ENCODE measurements at places on chromosomes 11 and 22.

- DNase-seq, result peak; percentile 62
Observed at GRCh38 chr11:27395556-27396258, 32.7 kb upstream of the CCDC34 start.

GRCh38 chr11:32002311-32002710 is 88.6 kb upstream of the RCN1 start:
- no peak for DNase-seq

DNA sequence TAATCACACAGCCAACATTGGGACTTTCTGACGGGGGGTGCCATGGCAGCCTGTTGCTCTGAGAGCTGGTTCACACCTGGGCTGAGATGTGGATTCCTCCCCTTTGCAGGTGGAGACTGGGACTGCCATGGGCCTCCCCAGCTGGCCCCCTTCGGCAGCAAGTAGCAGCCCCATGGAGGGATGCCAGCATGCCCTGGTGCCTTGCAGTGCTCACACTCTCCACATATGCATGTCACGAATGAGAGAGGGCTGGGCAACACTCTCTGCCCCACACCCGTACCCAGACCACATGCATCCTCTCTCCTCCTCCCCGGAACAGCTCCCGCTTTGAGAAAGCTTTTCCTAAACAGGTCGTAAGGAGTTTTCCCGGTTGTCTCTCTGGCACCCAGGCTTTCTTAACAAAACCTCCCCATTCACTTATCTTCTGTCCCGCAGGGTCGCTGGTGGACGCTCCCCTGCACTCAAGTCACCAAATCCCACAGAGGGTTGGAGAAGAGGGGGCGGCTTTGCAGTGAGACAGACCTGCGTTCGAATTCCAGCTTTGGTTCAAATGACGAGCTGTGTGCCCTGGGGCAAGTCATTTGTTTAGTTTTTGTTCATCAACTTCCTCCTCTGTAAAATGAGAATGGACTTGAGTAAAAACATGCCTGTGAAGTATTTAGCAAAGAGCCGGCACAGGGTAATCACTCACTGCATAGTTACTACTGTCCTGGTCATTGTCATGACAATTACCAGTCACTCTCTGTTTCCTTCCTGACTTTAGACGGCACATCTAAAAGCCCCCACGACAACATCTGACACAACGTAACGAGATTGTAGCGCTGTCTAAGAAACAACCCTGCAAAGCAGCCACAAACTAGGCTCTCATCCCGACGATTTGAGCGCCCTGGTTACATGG is 231.3 kb upstream of the B3GAT1 start:
- DNase-seq, result no peak

GRCh38 chr11:63938479-63939396 is at the start of gene NAA40:
TSS of gene NAA40 (plus strand) at chr11:63939002. CDS start at chr11:63939097, 95 bp downstream.
- peak; percentile 95 for DNase-seq

- DNase-seq, result no peak
Observed at GRCh38 chr11:64531906-64532312, 59.1 kb upstream of the SLC22A12 start.

- no peak for DNase-seq
Observed at GRCh38 chr11:117877120-117877784, 794 bp upstream of the FXYD6 start.

GRCh38 chr22:23591846-23592245 is 11.8 kb upstream of the IGLL1 start:
- no peak for DNase-seq

GRCh38 chr11:31645747-31646146 is 136.2 kb downstream of the ELP4 start:
- peak; percentile 85 for DNase-seq

- no peak for DNase-seq
Observed at GRCh38 chr11:114178656-114179055, 117.5 kb upstream of the NNMT start.

DNA sequence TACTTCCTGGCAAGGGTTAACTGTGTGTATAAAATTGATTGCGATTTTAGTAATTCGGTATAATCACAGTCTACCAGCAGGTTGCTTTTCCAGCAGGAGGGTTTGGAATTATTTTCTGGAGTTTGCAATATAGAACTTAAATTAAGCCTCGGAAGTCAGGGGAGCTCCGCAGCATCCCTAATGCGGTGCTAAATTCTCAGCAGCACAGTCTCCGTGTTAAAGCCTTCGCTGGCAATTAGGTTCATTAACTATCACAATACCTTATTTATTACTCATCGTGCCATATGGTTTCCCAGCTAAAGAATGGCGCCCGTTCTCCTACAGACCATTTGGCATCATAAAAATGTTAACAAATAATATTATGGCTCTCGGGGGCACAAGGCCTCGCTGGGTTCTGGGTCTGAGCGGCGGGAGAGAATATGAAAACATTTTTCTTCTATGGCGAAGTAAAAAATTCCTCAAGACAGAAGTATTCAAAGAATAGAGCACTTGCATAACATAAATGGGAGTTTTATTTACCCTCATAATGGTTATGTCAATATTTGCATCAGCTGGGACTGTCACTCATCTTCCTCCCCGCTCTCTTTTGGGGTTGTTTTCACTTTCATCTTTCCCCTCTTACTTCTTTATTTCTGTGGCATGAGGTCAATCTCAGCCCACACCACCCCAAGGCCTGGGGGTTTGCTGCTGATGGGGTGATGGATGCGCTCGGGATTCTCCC is 28.1 kb upstream of the ZBTB16 start:
- DNase-seq, result no peak

DNA sequence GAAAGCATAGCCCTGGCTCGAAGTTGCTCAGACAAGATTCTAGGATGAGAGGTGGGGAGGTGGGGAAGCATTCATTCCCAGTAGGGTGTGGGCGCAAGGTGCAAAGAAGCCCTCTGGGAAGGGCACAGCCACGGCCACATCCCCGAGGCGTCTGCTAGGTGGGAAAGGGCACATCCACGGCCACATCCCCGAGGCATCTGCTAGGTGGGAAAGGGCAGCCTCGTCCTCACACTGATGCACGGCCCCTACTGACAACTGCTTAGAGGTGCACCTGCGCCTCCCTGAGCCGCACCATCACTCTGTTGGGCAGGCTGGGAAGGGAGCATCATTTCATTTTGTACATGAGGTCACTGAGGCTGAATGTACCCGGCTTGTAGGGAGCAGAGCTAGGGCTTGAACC is 94.6 kb upstream of the PITPNB start:
- no peak for DNase-seq

- no peak for DNase-seq
Observed at GRCh38 chr11:44303401-44303938, 6.5 kb downstream of the ALX4 start.

GRCh38 chr11:75964071-75964470 is 149.1 kb downstream of the UVRAG start:
- no peak for DNase-seq

DNA sequence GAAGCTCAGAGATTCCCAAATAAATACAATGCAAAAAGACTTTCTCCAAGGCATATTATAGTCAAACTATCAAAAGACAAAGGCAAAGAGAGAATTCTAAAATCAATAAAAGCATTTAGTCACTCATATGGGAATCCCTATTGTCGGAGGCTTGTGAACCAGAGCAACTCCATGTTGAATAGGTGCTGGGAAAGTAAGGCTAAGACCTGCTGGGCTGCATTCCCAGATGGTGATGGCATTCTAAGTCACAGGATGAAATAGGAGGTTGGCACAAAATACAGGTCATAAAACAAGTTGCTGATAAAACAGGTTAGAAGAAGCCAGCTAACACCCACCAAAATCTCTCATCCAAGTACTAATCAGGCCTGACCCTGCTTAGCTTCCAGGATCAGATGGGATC is 84.5 kb downstream of the JRKL start:
- no peak for DNase-seq

DNA sequence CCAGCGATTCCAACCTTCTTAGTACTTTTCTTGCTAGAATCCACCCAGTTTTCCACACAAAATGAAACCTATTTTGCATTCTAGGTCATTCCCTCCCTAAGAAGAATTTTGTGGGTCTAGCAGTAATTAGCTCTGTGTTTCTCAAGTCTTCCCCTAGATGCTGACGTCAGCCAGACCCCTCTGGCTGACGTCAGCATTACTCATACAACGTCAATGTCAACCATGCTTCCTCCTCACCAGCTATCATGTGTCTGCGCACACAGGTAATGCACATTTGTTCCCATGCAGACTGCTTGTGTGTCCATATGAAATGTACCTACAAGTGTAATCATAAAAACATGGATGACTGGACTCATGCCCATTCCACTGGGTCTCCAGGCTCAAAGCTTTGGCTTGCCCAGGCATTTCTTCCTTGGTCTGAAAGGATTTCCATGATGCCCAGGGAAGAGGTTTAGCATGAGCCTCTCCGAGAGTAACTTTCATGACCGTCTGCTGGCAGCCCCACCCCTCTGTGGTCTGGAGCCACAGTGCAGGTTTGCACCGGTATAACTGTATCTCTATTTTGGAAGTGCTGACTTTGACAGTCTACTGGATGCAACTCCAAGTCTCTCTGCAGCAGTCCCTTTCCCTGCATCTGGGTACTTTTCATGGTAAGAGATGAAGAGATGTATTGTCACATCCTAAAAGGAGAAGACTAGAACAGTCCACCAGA is 58.6 kb downstream of the DSCAML1 start:
- DNase-seq, result no peak

- DNase-seq, result peak; percentile 54
Observed at GRCh38 chr11:120339394-120339890, 3.2 kb downstream of the ARHGEF12 start.

DNA sequence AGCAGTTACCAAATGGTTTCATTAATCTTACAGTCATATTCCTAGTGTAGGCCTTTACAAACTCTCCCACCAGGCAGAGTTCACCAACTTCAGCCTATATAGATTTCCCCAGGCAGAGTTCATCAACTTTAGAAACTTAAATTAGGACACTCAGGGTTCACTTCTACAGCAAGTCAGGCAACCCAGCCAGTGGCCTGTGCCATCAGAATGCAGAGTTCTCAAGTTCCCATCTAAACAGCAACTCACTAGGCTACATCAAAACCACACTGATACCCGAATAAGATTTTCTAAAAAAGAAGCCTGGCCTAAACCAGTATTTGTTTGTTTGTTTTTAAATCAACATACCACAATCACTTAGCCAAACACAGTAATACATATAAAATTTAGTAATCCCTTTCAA is 33.7 kb downstream of the PICALM start:
- DNase-seq, result no peak

DNA sequence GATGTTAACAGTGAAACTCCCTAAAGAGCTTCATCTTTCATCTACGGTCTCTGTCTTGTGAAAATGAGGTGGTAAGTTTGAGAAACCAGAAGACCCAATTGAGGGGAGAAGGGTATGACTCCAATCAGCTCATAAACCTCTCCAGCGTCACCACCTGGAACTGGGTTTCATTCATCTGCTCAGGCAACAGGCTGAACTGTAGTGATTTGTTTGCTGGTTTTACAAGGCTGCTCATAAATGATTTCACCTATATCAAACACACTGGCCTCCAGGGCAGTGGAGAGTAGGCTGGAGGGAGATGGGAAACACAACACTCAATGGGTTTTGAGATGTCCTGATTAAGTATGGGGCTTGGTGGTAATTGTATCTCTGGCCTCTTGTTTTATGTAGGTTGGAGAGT is 79.0 kb downstream of the EFCAB6 start:
- DNase-seq, result no peak
